ENCODE measurements at places on chromosomes 13 and 19.
A peak's percentile ranks its signal among the peaks of the same experiment; 100 is the strongest.

DNA sequence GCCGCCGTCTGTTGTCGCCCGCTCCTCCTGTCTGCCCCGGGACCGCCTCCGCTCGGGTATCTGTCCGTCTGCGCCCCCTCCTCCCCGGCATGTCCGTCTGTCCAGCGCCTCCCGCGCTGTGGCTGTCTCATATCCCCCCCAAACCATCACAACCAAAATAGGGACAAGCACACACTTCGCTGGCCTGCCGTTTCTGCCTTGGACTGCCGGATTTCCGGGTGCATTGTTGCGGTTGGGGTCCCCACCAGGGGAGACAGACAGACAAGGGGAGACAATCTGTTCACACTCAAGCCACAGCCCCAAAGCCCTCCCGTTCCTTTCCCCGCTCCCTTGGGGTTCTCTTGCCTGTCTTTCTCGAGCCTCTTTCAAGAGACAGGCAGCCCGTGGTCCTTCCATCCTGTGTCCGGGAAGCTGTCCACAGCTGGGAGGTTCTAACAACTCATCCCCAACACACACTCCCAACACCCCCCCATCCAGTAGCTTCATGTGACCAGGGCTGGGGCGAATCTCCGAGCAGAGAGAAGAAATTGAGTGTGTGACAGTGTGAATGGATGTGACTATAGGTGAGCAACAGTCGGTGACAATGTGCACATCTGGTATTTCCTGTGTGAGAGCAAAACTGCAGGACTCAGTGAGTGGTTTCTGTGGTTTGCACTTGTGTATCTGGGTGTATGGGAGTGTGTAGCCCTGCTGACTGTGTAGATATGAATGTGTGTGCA, 16.5 kb upstream of the FOSB start:
- DNase-seq, result no peak

- DNase-seq, result no peak
Observed at GRCh38 chr13:67829641-67830040, 599.5 kb upstream of the PCDH9 start.

- no peak for DNase-seq
Observed at GRCh38 chr13:71712988-71713653, 153.9 kb downstream of the DACH1 start.

- no peak for DNase-seq
Observed at GRCh38 chr13:25489238-25489637, 117.5 kb downstream of the ATP8A2 start.

DNA sequence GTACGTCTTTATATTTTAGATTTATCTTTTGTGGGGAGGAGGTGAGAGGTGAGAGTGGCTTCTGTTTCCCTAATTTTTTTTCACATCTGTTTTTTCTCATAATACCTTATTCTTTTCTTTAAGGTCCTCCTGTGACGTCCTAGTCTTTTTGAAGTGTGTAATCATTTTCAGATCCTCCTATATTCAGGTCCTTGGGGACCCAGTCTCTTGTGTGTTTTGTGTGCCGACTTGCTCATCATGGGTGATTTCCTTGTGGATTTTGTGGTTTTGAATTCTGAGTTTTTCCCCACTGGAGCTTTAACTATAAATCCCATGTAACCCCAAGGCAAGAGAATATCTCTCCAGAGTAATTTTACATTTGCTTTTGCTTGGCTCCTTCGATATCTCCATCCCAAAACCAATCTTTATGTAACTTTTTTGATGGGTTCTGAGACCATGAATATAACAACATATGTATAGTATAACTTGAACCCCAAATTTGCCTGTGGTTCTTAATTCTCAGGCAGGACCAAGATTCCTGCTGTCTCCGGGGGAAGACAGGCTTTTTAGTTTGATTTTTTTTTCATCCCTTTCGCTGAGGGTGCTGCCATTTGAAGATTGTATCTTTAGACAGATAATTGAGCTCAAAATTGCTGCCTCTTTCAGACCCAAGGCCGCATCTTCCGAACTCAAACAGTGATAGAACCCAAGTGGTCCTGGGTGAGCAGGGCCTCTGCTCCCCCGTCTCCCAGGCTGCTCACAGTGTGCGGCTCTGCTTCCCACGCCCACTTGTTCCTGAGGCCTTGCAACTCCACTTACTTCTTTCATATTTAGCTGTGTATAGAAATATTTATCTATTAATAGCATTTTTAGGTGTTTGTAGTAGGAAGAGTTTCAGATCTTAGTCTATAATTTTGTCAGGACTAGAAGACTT, 59.1 kb upstream of the GPR183 start:
- no peak for DNase-seq

DNA sequence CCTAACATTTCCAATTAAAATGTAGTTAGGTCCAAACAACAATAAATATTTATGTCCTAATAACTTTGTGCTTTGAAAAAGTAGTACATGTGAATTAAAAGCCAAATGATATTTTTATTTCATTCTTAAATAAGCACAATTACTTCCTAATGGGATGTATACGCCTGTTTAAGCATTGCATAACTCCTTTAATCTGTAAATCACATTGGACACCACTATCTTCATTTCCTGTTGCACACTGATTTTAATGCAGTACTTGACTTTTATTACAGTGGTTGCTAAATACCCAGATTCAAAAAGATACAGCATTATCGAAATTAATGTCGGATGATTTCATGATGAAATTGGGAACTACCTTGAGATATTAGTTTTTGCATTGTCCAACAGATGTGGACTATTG, 70.9 kb downstream of the TNFSF11 start:
- no peak for DNase-seq

- DNase-seq, result no peak
Observed at GRCh38 chr19:2542341-2543069, 66.6 kb downstream of the GADD45B start.

DNA sequence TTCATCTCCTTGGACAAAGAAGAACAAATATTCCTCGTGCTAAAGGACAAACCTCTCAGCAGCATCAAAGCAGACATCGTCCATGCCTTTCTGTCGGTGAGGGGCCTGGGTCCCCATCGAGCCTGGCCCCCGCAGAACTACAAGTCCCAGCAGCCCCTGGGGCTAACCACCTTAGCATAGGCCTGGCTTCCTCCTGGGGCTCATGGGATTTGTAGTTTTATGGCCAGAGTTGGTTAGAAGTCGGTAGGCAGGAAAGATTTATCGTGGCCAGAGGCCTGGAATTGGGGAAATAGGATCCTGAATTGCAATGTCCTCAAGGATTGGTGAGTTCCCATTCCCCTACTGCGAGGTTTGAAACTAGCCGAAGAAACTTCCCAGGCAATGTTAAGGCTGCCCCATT, 19.6 kb downstream of the TMEM150B start:
- peak; percentile 24 for DNase-seq

GRCh38 chr13:68948586-68948985, 1159.0 kb upstream of the ATXN8OS start:
- DNase-seq, result no peak

DNA sequence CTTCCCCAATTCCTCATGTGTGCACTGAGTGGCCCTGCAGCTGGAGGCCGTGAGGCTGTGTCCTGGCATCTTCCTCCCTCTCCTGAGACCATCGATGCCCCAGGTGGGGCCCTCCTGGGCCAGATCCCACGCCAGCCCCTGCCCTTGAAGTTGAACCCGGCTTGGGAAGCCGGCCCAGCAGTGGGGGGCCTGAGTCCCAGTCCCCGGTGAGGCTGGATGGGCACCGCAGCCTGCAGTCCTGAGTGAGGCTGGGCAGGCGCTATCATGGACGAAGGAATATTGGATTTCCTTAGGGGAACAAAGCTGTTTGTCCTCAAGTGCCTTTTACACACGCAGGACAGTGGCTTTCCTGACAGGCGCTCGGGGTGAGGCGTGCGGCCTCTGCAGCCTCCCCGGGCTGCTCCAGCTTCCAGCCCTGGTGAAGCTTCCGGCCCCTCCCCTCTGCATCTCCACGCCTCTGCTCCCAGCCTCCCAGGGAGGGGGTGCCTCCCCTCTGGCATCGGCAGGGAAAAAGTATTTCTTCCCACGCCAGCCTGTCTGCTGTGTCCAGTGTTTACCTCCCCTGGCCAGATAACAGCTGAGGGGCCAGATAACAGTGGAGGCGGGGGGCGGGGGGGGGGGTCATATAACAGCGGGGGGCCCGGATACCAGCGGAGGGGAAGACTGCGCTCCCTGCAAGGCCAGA, 159.5 kb downstream of the KDM4B start:
- no peak for DNase-seq

GRCh38 chr19:13100841-13101589, 1.6 kb downstream of the LYL1 start:
- DNase-seq, result no peak

GRCh38 chr13:66887088-66887487, 343.0 kb downstream of the PCDH9 start:
- no peak for DNase-seq

GRCh38 chr13:19713186-19713965, 69.4 kb downstream of the PSPC1 start:
- DNase-seq, result no peak

DNA sequence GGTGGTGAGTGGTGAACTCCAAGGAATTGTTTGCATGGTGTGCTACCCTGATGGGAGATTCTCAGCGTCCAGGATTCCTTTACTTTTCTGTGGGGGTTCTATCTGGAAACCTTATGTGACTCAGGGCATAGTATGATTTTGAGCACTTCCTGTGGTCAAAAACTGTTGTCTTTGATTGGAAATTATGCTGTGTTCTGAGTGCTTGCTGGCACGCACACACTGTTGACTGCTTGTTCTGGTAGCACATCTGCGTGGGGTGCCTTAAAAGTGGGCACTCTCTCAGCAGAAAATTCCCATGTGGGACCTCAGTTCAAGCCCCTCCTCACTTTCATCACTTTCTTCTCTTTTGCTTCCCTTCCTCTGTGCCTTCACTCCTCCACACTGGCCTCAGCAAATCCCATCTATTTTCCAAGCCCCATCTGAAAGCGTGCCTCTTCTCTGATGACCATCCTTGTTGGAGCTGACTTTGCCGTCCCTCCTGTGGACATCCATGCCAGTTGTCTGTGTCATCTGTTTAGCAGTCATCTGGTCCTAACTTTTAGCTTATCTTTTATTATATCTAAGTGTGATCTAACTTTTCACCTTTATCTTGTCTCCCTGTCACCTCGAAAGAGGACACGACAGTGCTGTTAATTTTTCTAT, 56.4 kb upstream of the NPAS1 start:
- no peak for DNase-seq

- no peak for DNase-seq
Observed at GRCh38 chr13:76677043-76677442, 209.2 kb downstream of the KCTD12 start.

DNA sequence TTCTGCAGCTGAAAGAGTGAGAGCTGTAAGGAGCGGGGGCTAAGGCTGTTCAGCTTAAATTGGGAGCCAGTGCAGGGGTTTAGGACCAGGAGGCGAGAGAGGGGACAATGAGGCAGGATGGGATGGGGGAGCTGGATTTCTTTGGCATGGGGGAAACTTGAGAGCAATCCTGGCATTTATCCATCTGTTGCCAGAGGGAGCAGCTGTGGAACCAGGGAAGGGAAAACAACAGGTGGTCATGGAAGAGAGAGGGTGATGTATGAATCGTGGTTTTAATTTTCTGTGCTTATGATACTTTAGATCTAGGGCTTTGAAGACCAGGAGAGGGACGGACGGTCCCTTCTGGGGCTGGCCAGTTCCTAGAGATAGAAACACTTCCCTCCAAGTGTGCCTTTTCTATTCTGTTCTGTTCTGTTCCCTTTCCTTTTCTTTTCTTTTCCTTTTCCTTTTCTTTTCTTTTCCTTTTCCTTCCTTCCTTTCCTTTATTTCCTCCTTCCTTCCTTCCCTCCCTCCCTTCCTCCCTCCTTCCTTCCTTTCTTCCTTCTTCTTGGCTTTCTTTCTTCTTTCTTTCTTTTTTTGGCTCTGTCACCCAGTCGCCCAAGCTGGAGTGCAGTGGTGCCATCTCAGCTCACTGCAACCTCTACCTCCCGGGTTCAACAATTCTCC, 16.0 kb upstream of the CCL25 start:
- DNase-seq, result no peak

- DNase-seq, result no peak
Observed at GRCh38 chr13:38394777-38395496, 45.3 kb downstream of the UFM1 start.

DNA sequence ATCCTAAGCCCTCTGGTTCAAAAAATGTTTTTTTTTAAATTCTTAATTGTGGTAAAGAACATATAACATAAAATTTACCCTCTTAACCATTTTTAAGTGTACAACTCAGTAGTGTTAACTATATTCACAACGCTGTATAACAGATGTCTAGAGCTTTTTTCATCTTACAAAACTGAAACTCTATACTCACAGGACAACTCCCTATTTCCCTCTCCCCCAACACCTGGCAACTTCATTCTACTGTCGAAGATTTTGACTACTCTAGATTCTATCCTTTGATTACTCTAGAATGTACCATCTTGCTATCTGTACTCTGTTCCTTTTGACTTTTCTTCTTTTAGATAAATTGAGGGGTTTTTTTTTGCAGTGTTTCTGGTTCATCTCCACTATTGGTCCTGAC, 200.4 kb downstream of the KLF12 start:
- DNase-seq, result no peak

GRCh38 chr13:64234255-64234654, 2818.6 kb upstream of the PCDH20 start:
- DNase-seq, result no peak

DNA sequence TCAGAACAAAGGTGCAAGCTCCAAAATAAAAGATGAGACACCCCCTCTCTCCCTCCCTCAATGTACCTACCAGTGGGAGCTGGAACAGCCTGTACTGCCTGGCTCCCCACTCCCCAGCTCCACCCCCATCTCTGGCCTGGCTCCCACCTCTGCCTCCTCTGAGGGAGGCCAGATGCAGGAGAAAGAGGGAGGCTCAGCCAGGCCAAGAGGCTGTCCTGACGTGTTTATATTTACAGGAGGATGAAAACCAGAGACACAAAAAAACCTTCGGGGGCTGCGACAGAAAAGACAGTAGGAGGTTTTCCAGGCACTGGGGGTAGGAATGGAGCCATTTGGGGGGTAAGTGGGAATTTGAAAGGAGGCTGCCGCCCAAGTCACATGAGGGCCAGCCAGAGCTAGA, 19.7 kb downstream of the ARHGEF18 start:
- DNase-seq, result no peak

- no peak for DNase-seq
Observed at GRCh38 chr19:4749870-4750590, 26.4 kb upstream of the DPP9 start.

DNA sequence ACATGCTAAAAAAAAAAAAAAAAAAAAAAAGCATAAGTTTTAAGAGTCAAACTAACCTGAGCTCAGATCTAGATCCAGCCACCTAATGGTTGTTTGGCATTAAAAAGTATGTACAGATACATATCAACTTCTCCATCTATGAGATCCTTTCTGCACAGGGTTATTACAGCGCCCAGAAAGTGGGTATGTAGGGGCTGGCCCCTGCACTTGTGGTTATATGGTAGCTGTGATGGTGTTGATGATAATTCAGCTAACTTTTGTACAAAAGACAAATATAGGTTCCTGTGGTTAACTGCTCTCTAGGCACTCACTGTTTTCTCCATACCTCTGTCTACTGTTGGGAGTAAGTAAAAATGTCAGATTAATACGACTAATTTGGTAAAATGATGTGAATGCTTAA, 81.7 kb downstream of the TNFRSF19 start:
- peak; percentile 2 for DNase-seq

GRCh38 chr13:105345730-105346129, 1189.7 kb downstream of the EFNB2 start:
- DNase-seq, result no peak
